ENCODE measurements at places on chromosomes 3 and 15. TPM values are rescaled to one million over a fixed set of nuclear protein-coding genes. Genes with fewer than 3 reads are reported as not detected.

Gene CILP
- 0.57 TPM for total RNA-seq

- DNase-seq, result no peak
Measured at GRCh38 chr3:159944781-159945180, 43.9 kb upstream of the IL12A start.

DNA sequence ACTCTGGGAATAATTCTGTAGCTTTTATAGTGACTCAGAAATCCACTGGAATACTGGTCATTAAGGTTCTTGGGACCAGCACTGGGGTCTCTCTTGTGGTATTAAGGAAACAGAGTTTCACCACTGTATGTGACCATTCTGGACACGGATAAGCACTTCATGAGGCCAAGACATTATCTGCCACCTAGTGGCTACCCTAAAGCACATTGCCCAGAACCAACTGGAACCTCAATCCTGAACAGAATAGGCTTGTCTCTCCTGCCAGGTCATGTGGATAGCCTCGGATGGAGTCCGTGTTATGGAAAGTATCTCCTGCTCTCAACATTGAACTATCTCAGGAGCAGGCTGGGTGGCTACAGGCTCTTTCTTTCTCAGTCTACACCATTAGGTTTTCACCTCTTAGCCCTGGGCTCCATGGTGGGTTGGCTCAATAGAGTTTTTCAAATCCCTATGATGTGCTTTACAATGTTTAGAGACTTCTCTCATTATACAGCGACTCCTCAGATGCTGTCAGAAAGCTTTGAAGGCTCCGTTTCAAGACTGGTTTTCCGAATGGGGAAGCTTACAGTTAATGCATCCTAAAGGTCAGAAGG is 167.6 kb upstream of the ST8SIA2 start:
- DNase-seq, result no peak

DNA sequence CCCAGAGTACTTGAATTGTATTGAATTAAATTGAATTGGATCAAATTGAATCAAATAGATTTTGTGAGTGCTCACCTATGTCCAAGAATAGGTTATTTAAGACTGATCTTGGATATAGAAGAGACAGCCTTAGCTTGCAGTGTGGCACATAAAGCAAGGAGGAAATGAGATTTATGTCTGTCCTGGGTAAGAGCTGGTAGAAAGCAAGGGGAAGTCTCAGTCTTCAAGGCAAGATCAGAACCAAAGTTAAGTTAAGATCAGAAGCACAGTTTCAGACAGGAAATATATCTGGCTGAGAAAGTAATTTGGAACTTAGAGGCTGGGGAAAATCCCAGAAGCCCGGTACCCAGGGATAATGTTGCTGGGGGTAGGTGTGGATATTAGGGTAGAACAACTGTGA is 244.4 kb upstream of the ARPP21 start:
- no peak for DNase-seq

Gene SLC22A13
- 0.69 TPM for total RNA-seq

DNA sequence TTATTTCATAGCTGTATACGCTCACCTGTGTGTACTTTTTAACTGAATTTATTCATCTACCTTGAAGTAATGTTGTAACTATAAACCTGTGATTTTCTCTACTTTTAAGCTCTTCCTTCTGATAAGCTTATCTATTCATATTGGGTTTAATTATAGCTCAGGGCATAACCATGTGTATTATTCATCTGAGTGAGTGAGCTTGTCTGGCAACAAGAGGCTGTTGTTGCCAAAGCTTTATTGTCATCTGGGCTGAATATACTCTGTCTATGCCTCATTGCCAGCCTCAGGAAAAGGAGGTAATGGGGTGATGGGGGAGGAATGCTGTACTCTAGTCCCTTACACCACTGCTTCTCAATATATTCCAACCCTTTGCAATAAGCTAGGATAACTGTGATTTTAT is 292.4 kb downstream of the UBE2E2 start:
- DNase-seq, result no peak

Gene MCF2L2
- 2.0 TPM for total RNA-seq

- no peak for DNase-seq
Measured at GRCh38 chr3:82461049-82461889, 699.8 kb upstream of the GBE1 start.

- peak; percentile 75 for DNase-seq
Measured at GRCh38 chr15:90184119-90184785, 16.9 kb upstream of the SEMA4B start.

DNA sequence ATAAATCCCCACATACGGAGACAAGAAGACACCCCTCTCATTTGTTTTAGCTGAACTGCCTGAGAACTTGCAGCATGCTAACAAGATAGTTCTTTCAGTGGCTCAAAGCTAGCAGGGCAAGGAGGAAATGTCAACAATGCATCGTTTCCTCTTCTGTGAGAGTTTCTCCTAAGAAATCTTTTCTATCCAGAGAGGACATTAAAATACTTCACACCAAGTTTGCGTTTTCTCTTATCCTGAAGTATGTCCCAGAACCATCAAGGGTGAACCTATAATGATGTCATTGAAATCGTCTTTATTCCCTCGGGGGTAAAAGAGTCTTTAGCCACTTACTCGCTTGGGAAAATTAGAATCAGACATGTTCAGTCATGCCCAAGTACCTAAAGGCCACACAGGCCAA is 541.7 kb upstream of the MDFIC2 start:
- DNase-seq, result no peak

GRCh38 chr15:58856086-58856485 is 77.4 kb downstream of the SLTM start:
- DNase-seq, result no peak

Gene MYL3
- total RNA-seq, result 0.35 TPM

Gene SMAD3
- 15.6 TPM for total RNA-seq

Gene FAM162A
- total RNA-seq, result 59.3 TPM

- no peak for DNase-seq
Measured at GRCh38 chr3:156637480-156638022, 36.8 kb upstream of the TIPARP start.

Gene HESX1
- total RNA-seq, result 0.98 TPM

Gene PPP1R14D
- not detected for total RNA-seq

DNA sequence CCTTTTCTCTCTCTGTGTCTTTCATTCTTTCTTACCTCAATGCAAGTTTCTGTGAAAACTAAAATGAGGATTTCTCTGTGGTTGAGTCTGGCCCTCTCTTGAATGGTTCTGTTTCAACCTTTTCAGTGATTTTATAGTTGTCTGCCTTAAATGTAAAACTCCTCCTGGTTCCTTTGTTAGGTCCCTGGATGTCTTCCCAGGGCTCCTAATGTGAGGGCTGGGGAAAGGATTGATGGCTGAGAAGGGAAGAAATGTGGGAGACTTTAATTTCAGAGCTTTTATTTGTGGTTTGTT is 90.6 kb upstream of the GRM7 start:
- DNase-seq, result no peak

Gene B3GNT5
- 5.1 TPM for total RNA-seq

Gene MTHFS
- 22.9 TPM for total RNA-seq

- DNase-seq, result no peak
Measured at GRCh38 chr15:85589851-85590250, 204.9 kb downstream of the KLHL25 start.

Gene ESYT3
- total RNA-seq, result 2.8 TPM

DNA sequence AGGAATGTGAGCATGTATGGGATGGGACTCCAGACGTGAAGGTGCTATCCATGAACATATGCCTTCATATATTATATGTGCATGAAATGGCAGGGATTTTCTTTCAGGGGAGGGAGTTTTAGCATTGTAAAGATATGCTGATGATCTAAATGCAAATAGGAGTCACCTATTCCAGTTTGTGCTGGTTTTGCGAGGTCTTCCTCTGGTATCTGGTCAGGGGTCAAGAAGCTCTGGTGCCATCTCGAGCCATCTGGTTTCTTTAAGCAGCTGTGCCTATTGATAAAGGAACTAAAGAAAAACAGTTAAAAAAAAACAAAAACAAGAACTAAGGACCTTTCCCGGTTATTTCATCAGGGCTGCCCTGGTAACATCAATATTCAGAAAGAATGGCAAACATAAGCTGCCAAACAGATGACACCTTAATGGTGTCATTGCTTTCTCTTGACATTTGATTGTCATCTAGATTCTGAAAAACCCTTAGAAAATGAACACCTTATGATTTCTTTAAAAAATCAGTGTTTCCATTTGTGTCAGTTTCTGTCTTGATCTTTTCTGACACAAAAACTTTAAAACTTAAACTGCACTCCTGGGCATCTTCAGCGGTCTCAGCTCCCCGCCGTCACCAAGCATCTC is 22.7 kb downstream of the APH1B start:
- no peak for DNase-seq

Gene PAK6
- total RNA-seq, result 3.2 TPM

Gene C3orf22
- total RNA-seq, result not detected

Gene SAMMSON
- not detected for total RNA-seq

DNA sequence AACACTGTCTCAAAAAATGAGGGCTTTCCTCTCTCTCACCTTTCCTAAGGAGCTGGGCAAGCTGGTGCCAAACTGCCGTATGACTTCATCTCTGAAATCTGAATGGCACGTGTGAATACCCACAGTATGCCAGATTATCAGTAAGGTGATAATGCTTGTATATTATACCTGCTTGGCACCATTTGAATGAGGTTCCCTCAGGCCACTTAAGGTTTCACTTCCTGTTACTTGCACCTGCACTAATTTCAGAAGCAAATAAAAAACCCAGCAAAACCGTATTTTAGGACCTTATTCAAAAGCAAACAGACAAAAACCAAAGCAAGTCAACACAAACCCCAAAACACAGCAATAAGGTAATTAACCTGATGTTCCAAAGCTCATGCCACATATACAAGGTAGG is 19.7 kb downstream of the FOXP1 start:
- no peak for DNase-seq

GRCh38 chr3:30083315-30083714 is 523.1 kb upstream of the TGFBR2 start:
- no peak for DNase-seq

DNA sequence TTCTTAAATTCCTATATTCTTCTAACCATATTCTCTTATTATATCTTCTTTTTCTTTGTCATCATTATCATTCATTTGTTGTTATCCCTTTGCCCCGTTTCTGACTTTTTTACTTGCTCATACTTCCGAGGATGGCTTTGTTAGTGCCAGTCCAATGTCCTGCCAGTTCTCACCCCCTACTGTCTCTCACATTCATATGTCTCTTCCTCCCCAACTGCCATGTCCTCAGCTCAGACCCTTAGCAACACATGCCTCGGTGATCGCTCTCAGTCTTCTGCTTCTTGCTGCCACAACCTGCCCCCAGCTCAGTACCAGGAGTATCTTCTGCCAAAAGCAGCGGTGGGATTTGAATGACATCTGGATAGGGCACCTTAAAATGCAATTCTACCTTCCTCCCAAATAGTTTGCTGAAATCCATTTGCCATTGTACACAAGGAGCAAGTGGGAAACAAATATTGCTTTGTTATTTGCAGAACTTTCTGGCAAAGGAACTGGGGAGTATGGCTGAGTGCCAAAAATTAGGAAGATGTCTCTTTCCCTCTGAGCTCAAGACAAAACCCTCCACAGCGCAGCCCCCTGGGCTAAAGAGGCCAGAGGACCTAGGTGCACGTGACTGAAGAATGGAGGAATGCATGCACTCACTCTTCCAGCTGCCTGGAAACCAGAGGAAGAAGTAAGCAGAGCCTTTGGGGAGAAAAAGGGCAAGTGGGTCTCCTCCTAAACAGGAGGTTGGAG is 57.7 kb upstream of the CTNNB1 start:
- no peak for DNase-seq

DNA sequence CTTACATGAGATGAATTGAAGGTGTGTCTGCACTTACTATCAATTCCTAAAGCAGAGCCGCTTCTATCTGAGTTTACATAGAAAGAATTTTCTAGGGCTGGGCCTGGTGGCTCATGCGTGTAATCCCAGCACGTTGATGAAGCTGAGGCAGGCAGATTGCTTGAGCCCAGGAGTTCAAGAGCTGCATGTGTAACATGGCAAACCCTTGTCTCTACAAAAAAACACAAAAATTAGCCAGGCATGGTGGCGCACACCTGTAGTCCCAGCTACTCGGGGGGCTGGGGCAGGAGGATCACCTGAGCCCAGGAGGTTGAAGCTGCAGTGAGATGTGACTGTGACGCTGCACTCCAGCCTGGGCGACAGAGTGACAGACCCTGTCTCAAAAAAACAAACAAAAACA is 18.1 kb upstream of the ATP13A3 start:
- DNase-seq, result no peak

Gene ROPN1B
- not detected for total RNA-seq
